ENCODE measurements at places on chromosomes 12 and 14.

- DNase-seq = peak; percentile 79
These were observed 84.6 kb downstream of the SLC38A6 start for GRCh38 chr14:61065656-61066055.

DNA sequence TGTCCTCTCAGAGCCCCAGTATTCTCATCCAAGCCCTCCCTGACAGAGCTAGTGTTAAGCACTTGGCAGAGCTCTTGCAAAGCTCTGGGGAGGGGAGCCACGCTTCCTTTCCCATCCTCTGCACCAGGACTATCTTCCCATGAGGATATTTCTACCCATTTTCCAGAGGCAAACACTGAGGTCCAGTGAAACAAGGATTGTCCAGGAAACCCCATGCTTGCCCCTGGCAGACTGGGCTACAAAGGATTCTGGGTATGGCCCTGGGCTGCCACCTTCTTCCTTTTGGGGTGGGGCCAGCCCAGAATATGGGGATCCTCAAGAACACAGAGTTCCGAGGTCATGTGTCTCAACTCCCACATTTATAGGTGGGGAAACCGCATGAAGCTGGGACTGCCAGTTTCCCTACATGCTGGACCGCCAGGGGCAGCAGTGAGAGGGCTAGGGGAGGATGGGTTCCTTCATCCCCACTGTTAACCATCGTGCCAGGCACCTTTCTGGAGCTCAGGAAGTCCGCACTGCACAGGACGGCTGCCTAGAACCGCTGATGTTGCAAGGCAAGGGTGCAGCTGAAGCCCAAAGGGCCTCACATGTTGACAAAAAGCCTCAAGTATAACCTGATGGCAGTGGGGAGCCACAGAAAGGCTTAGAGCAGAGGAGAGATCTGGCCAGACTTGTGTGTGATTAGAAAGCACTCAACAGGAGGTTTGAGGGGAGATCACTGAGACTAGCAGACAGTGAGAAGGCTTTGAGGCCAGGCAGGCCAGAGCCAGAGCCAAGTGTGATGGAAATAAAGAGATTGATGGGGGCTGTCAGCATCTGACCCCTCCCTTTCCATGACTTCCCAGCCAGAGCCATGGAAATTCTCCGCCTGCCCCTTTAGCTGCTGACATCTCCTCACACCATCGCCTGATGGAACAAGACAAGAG is 5.5 kb upstream of the CCDC85C start:
- no peak for DNase-seq

- no peak for DNase-seq
These were observed 244.6 kb upstream of the MDGA2 start for GRCh38 chr14:47919997-47920396.

DNA sequence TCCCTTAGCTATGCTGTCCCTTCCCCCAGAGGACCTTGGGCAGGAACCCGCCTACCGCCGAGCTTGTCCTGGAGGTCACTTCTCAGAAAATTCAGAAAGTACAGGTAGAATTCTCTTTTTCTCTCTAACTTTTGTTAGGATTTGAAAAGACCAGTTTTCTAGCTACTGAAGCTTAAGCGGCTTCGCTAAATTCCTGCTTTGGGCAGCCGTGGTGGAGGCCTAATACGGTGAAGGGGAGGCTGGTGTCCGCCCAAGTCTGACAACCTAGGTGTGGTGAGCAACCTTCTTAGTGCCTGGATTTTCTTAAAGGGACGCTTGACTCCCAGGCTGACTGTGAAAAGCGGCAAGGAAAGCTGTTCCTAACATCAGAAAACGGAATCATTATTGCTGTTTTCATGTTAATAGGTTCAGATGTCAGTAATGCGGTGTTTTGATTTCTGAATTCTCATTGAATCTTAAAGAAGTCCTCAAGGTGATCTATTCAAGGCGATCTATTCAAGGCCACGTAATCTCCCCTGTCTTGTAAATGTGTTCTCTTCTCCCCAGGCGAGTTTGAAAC is 835 bp downstream of the FGD4 start:
- DNase-seq = no peak

- DNase-seq = no peak
These were observed 449.6 kb upstream of the RGS6 start for GRCh38 chr14:71482671-71483070.

GRCh38 chr14:85533861-85534291 is 3.9 kb downstream of the FLRT2 start:
- peak; percentile 51 for DNase-seq

Data from NCI-H1105 (cell line).